ENCODE measurements at places on chromosomes 7 and 10.
A peak's percentile ranks its signal among the peaks of the same experiment; 100 is the strongest.

DNA sequence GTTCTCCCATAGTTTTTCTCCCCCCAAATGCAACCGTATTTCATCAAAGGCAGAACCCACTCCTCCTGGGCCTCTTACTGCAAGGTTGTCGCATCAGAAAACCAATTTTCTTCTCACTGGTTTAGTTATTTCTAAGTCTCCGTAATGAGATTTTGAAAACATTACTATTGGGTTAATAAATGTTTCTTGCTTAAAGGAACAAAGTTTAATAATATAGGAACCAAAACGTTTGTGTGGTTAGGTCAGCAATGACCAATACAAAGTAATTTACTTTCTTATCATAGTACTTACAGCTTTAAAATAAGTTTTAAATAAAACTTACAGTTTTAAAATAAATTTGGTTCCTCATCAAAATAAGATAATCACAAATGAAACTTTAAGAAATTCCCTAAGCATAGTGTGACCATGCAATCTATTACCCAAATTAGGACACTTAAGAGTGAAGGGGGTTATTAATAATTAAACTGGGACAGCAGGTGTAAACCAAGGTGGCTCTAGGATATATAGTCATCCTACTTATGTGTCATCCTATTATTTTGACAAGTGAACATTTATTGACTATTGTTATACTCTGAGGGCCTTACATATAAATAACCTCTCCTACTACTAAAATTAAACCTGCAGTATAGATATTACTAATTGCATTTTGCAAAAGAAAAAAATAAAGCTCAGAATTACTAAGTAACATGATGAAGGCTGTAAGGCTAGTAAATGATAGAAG is 415.4 kb upstream of the LRRN3 start:
- no peak for DNase-seq

DNA sequence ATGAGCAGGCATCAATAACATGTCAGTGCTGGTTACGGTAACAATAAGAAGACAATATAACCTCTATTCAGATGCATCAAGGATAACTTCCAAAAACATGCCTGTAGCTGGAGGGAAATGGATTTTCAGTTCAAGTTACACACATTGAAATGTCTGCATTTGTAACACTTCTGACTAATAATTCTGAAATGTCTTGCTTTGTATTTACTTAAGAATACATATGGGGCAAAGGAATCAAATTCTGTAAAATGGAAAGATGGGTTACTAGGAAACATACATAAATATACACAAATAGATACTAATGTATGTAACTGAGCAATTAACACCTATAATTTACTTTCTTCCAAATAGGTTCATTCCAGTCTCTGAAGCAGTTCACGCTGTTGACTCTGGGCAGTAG is 18.6 kb upstream of the MTPN start:
- no peak for DNase-seq

DNA sequence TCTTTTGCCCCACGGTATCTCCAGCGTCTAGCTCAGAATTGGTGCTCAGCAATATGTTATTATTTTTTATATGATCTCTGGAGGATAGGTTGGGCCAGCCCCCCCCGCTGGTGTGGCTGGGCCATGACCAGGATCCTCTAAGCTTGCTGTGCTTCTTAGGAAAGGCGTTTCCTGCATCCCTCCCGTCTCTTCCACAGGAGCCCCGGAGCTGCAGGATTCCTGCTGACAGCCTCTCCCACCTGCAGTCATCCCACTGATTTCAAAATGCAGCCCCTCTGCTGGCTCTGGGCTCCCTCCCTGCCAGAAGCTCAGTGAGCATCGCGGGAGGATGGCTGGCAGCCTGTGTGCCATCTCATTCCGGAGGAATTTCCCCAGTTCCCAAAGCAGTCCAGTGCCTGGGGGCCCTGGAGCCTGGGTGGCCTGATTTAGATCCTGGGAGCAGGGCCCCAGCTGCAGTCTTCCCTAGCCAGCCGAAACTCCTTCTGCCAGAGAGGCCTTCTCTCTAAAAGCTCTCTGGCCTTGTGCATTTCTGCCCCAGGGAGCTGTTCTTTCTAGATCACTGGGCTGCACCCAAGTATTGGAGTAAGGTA is 21.8 kb upstream of the GOLGA7B start:
- no peak for DNase-seq

DNA sequence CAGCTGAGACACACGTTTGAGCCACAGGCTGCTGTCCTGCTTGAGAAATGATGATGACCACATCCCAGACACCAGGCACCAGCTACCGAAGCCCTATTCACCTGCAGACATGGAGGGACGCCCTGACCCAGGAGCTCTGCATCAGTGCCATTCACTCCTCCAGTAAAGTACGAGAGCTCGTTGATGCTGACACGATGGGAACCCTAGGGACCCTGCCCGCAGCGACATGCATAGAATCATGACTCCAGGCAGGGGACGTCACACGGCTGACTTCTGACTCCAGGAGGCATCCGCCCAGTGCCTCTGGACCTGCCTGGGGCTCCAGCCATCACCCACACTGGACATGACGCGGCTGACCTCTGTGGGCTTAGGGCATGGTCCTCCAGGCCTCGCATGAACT is 129.9 kb downstream of the ADARB2 start:
- no peak for DNase-seq

DNA sequence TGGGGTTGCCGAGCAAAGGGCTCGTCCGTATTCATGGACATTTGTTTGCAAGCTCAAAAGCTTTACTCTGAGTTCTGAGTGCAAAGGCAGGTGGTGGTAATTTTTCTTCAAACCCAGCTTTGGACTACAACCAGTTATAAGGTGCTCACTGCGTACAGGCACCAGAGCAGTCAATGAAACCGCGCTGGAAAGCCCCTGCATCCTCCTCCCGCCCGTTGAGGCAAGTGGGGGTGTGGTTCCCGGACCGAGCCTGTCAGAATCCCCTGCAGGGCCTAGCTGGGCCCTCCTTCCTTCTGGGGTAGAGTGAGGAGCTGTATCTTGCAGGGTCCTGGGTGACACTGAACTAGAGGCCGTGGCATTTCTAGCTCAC is 22.3 kb downstream of the AMZ1 start:
- DNase-seq: no peak

GRCh38 chr10:122740640-122741039 is 41.0 kb upstream of the C10orf120 start:
- DNase-seq: no peak

DNA sequence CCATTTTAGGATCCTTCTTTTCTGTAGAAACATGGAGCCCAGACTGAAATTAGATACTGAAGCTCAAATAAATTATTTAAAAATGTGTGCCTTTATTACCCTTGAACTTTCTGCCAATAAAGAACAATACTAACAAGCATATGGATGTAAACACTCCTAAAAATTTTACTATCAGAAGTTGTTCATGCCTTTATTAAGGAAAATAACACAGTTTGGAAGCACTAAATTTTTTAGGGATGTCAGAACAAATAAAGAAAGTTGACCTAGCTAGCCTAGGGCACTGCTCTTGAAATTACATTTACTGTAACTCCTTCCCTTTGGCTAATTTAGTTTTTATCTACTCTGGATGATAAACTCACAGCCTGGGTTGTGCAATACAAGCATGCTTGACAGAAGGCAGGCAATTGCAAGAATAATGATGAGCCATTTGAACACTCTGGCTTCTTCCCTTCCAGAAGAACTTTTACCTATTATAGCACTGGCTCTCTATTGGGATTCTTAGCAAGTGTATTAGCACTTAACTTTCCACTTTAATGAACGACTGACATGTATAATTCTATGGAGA is 351.7 kb upstream of the C7orf33 start:
- no peak for DNase-seq

DNA sequence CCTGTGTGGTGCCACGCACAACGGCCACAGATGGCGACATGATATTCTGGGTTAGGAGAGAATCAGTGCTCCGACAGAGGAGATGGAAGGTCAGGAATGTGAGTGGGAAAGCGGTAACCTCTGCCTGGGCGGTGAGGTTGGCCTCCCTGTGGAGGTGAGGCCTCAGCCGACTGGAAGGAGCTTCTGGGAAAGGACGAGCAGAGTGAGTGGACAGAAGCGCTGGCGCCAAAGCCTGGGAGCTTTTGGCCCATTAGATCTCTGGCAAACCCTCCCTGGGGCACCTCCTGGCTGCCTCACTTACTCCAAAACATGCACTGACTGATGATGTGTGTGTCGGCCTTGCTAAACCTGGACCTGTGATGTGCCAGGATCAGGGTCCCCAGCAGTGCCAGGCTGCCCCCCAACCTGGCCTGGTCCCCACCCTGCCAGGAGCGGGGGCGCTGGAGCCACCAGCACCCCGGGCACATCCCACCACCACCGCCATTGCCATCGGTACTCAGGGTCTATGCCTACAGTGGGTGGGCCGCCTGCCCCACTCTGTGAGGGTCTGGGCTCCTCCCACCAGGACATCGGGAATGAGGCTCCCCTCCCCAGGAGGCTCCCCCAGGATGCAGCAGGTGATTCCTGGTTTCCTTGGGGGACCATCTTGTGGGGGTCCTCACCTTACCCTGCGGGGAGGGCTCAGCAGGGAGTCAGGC is 51.0 kb downstream of the RASGEF1A start:
- DNase-seq: no peak

GRCh38 chr7:17292843-17293242 is 5.6 kb upstream of the AHR start:
- DNase-seq: no peak

DNA sequence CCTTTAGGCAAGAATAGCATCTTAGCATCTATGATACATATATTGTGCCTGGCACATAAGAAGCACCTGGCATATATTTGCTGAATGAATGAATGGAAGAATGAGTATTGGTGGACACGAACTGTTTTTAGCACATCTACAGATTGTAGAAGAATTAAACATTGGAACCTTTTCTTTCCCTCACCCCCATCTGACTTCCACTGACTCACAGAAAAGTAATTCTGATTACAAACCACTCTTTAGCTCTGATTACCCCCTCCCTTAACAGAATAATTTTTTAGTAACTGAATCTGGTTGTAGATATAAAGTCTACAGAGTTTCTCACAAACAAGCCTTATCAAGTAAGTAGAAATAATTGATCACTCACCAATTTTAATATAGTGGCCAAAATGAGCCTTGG is 31.9 kb downstream of the SLC26A4 start:
- no peak for DNase-seq

DNA sequence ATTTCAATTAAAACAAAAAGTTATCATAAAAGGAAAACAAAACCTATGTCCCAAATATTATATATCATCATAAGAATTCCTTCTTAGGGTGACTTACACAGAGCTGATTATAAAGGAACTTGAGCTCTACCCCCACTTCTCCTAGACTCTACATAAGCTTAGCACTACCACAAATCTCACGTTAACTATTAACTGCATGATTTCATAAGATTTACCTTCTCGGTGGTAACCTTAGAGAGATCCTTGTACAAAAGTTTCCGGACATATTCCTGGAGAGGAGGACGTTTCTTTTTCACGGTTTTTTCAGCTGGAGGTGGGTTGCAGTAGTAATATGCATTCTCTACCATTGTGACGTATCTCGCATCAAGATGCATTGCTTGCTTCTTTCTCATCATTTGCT is 83.7 kb downstream of the UPF2 start:
- DNase-seq: no peak

- DNase-seq: no peak
Measured at GRCh38 chr7:24730018-24730369, 27.3 kb downstream of the GSDME start.

DNA sequence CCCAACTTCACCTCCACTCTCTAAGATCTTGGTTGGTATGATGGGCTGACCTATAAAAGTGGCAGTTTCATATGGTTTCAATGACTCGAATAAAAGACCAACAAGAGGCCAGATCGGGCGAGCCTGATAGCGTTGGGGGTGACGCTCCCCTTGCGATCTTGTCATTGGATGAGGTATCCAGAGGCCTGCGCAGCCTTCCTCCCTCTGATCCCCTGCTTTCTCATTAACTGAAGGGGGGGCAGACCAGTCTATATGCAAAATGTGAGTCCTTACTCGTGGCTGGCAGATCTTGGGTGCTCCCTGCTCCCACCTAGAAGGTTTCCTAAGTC is 937 bp upstream of the COBL start:
- DNase-seq: no peak

DNA sequence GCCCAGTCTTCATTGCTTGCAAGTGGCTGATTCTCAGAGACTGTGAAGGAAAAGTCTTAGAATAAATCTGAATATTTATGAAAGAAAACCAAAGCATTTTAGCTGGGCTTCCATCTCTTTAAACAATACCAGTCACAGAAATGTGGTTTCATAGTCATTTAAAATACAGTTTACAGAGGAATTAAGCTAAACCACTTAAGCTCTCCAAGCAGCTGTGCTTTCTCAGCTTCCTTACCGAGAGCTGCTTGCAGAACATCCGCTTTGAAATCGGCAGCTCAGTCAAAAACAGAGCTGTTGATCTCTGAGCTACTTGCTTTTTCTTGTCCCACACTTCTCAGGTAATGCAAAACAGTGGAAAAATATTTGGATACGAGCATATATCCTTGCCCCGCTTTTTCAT is 134.5 kb downstream of the DYNC1I1 start:
- DNase-seq: no peak

GRCh38 chr7:55019191-55019690 is 424 bp downstream of the EGFR start:
- no peak for DNase-seq

DNA sequence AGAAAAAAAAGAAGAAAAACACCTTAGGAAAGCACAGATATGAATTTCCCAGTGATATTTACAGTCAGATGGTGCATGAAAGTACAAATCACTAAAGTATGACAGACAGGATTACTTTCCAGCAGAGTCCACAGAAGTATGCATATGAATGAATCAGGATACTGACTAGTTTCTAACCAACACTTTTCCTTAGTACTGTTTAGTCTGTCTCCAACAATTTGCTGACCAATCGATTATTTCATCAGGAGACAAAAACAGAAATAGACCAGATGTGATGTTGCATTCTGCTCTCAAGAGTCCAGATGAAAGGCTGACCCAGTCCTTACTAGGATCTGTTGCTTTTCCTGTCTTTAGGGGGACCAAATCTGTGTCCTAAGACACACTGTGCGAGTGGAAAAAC is 14.6 kb downstream of the SLC35B4 start:
- no peak for DNase-seq

DNA sequence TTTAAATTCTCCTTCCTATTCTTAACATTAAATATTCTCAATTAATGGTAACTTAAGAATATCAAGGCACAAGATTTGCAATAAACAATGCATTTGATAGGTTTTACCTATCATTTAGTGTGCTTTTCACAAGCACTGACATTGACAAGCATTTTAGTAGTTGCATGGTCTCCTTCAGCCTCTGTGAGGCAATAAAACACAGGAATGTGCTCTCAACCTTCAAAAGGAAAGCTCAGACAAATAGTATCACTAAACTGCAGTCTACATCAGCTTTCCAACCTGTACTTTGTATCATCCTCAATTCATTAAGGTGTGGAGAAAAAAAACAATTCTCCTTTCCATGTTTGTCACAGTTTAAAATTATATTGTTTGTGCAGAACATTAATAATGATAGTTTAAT is 51.1 kb upstream of the TSPAN13 start:
- no peak for DNase-seq

DNA sequence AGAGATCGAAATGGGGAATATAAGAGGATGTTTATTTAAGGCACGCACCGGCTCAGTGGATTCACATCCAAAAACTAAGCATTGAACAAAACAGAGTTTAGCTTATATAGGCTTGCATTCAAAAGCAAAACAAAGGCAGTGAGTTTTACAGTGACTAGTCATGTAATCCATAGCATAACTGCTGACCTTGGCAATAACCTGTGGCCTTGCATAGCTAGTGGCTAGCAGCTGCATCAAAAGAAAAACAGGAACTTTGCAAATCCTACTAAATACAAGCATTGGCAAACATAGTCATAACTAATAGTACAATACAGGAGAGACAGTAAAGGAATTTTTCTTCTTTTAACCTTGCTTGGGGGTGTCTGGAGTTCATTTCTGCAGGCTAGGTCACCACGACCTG is 9.7 kb upstream of the ZNF485 start:
- DNase-seq: no peak

GRCh38 chr10:1661859-1662437 is 75.4 kb downstream of the ADARB2 start:
- peak; percentile 69 for DNase-seq

Data from lower leg skin (tissue), 4 donors.